ENCODE measurements at places on chromosomes 7 and 10.

DNA sequence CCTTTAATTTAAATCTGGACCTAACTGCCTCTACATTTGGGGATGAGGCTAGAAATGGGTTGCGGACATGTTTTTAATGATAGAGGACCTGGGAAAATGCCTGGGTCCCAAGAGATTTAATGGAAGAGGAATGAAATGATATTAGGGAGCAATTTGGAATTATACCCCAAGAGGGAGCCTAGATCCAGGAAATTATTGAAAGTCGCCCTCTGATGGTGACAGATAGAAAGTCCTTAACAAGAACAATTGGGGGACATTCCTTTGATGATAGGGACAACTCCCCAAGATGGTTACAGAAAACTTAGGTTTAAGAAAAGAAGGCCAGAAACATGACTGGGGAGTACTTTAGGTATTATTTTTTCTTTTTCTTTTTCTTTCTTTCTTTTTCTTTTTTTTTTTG is 9.5 kb upstream of the TSGA13 start:
- DNase-seq: peak; percentile 38

DNA sequence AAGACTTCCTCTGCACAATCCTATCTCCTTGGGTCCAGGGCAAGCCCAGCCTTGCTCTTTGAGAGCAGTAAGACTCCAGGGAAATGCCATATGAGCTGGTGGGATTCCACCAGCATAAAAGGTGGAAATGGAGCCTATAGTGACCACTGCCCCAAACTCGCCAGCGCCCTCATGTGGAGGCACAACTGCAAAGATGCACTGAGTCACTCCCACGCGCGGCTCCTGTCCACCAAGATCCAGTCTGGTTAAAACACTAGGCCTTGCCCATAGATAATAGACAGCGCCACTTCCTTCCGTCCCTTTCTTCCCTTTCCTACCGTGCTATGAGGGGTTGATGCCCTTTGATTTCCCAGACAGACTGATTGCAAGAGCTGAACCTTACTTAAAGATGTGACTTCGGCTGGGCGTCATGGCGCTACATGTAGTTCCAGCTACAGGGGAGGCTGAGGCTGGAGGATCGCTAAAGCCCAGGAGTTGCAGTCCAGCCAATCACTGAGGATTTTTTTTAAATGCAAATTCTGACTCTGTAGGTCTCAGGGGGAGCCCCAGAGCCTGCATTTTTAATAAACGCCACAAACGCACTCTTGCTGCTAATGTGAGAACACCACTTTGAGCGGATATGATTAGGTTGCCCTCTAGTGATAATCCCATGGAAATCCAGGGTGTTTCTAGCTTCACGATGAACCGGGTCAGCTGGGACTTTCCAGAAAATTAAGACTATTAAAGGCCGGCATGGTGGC is 136.5 kb downstream of the EPC1 start:
- no peak for DNase-seq

DNA sequence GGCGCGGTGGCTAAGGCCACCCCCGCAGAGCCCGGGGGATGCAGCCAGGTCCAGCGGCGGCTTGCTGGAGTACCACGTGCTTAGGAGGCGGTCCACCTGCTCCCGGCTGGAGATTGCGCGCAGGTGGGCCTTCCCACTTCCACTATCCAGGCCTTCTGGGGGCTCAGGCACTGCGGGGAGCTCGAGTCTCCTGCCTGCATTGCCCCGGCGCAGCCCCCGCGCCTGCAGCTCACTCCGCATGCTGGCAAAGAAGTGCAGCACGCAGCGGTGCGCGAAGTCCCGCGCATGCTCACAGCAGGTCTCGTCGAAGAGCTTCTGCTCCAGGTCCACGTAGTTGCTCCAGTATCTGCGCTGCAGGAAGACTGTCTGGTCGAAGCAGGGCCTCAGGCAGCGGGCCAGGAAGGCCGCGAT is 5.8 kb downstream of the CALHM3 start:
- no peak for DNase-seq

GRCh38 chr10:117134056-117134305 is 4.1 kb downstream of the VAX1 start:
- no peak for DNase-seq

- no peak for DNase-seq
Observed at GRCh38 chr10:86759073-86759672, 2.8 kb downstream of the BMPR1A start.

DNA sequence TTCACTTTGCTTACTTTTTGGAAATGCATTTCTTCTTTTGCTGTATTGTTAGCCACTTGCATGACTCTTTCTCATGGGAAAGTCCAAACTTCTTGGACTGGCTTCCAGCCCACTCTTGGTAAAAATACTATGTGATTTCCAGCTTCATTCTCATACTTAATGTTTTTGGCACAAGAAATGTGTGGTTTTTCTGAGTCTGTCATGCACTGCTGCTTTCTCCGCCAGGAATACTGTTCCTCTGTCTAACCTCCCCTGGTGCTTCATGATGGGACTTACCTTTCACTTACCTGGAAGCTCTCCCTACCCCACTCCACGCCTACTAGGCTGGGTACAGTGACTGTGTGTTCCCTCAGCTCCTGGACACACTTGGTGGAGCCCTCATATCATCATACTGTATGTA is 18.7 kb downstream of the MGAM2 start:
- DNase-seq: no peak

GRCh38 chr10:11835704-11836103 is 12.5 kb downstream of the PROSER2 start:
- no peak for DNase-seq

DNA sequence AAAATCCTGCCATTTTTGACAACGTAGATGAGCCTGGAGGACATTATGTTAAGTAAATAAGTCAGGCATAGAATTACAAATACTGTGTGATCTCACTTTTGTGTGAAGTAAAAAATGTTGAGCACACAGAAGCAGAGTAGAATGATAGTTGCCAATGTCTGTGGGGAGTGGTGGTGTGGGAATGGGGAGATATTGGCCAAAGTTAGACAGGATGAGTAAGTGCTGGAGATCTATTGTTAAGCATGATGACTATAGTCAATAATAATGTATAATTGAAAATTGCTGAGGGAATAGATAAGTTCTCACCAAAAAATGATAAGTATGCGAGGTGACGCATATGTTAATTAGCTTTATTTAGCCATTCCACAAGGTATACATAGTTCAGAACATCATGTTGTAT is 92.0 kb downstream of the GPR85 start:
- DNase-seq: no peak

DNA sequence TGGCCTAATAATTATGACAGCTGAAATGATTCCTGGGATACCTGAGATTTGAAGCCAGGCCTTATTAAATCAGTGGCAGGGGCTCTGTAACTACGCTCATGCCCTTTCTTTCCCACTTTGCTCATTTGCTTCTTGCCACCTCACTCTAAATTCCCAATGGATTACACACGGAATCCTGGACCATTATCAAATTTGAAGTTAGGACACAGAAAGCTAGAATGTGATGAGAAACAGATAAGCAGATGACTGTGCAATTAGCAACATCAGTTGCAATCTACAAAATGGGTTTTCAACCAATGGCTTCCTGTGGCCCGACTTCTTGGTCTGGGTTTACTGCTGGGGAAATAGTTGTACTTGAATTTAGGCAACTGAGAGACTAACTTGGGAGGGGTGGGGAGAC is 374.3 kb downstream of the INHBA start:
- no peak for DNase-seq

GRCh38 chr10:129329385-129330055 is 137.5 kb upstream of the MGMT start:
- DNase-seq: no peak

DNA sequence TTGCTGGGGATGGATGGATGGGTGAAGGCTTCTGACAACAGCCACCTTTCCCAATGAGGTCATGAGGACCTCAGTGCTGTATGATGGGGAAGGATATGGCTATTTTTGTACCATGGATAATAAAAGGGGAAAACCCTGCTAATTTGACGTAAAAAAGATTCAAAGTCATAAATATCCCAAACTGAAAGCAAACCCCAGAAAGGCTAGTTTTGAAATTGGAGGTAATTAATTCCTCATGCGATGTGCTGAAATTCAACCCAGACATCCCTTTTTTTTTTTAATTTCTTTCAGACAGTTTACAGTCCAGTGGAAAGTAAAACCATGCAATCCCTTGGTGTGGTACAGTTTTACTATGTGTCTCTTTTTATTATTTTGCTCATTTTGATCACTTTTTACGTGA is 254.5 kb upstream of the BMPER start:
- no peak for DNase-seq

GRCh38 chr10:122390271-122390670 is 15.8 kb downstream of the PLEKHA1 start:
- no peak for DNase-seq

DNA sequence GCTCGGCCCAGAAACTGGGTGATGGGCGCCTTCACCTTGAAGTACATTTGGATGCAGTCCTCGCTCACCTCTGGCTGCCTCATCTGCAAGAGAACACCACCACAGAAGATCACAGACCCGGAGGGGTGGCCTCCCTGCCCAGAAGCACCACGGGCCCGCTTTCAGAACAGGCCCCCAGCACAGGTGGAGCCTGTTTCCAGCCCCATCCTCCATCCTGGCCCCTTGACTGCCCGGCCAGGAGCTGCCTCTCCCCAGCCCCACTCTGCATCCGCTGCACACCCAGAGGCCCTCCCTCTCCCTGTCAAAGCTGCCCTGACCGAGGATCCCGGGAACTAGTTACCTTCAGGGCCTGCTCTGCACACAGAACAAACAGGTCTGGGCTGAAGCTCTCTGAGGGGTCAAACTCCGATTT is 724 bp downstream of the CFAP46 start:
- no peak for DNase-seq

DNA sequence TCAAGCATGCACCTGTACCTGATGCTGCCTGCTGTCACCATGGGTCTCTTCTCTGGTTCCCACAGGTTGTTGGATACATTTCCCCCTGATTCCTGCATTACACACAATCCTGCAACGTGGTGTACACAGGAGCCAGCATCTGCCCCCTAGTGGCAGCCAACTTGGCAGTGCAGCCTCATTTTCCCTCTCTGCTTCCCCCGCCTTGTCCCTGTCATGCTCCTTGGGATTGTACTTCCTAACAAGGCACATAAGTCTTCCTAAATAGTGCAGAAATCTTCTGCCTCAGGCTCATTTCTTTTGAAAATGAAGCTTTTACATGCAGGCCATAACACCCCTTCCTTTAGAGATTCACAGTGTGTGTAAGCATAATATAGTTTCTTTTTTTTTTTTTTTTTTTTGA is 387.5 kb downstream of the CCSER2 start:
- DNase-seq: no peak

- no peak for DNase-seq
Observed at GRCh38 chr7:4836206-4836661, 25.6 kb downstream of the PAPOLB start.

DNA sequence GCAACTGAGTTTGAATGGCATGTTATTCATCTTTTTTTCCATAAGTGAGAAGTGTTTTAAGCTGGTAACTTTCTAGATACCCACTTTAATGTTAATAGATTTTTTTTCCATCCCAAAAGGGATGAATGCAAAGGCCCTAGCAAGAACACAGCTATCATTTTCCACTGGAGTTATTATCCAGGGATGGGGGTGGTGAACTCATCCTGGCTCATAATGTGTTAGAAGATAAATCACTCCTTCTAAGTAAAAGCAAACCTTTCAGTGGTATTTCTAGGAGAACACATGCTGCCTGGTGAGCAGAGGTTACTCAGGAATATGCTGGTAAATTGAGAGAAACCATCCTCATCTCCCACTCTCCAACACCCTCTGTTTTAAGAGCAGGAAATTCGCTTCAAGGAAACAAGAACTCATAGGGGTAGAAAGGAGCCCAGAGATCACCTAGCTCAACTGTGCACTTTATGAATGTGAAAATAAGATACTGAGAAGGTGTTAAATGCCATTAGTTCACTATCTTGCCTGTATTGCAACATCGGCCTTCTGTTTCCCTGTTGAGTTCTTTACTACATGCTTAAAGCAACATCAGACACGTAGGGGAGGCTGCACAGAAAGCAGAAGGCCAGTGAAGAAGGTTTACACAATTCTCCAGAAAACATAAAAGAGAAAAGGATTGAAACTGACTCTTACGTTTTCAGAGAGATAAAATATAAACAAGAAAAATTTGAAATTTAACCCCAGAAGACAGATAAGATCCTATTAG is 264.0 kb upstream of the PRKCQ start:
- DNase-seq: no peak

- no peak for DNase-seq
Observed at GRCh38 chr10:113180401-113181154, 230.5 kb downstream of the TCF7L2 start.

GRCh38 chr7:128192497-128193142 is 48.5 kb upstream of the LEP start:
- no peak for DNase-seq

GRCh38 chr10:24958721-24959381 is 6.4 kb upstream of the PRTFDC1 start:
- no peak for DNase-seq

DNA sequence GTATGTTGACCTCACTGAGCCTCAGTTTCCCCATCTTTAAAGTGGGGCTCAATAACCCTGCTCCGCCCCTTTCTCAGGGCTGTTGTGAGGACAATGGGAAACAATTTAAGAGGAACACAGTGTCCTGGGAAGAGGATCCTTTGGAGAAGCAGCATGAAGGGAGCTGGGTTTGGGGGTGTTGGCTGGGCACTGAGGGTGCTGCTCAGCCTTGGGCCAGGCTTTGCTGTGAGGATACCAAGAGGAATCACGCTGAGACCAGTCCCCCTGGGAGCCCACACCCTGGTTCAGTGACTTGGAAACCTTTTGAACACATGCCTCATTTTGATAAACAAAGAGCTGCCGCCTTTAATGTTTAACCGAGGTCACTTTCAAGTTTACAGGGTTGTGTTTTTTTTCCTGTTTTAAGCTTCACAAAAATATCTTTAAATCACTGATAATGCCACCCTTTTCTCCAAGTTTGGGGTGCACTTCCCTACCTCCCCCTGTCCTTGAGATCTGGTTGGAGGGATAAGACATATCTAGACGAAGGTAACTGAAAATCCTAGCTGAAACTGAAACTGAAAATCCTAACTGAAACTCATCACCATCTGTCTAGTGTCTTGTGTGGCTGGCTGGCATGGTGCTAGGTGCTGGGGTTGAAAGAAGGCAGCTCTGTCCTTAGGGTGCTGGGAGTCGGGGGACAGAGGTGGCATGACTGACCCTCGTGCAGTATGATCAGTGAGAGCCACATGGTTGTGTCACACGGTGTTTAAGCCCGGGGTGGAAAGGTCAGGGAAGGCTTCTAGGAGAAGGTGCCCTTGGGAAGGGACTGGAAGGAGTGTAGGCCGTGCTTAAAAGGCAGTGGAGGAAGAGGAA is 27.7 kb downstream of the ZNF775 start:
- no peak for DNase-seq

- no peak for DNase-seq
Observed at GRCh38 chr10:117993166-117993565, 53.6 kb downstream of the RAB11FIP2 start.
